Renal cortex interstitium (tissue), 15 donors: ENCODE measurements at places on chromosomes 6 and 20. TPM values are rescaled to one million over a fixed set of nuclear protein-coding genes. Genes with fewer than 3 reads are reported as not detected.
A peak's percentile ranks its signal among the peaks of the same experiment; 100 is the strongest.

DNA sequence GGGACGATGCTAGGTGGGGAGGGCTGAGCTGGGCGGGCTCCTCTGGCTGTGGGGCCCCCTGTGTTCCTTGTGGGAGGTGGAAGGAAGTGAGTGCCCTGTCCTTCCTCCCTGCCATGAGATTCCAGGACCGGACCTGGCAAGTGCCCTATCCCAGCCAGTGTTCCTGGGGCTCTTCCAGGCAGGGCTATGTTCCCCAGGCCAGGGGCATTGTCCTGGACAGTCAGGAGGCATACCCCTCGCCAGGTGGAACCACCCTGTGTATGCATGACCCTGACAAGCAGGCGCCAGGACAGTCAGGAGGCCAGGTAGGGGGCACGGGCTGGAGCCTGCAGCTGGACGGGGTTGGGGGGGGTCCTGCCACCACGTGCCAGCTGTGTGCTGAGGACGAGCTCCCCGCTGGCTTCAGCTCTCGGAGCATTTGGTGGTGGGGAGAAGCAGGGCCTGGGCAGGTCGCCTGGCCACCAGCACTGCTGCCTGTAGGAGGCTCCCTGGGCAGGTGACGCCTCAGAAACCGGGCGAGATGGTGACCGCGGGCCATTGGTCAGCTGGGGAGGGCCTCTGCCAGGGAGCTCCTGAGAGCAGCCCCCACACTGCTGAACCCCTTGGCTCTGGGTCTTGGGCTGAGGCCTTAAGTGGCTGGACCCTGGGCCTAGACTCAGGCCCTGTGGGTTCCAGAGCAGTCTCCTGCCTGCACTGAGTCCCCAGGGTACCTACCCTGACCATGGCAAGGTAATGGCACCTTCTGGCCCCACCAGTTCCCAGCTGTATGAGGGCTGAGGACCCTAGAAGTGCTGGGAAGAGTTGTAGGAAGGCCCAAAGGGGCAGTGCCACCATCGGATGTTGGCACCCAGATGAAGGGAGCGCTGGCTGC lies 694 bp downstream of the SLC17A9 start:
- no peak for DNase-seq

DNA sequence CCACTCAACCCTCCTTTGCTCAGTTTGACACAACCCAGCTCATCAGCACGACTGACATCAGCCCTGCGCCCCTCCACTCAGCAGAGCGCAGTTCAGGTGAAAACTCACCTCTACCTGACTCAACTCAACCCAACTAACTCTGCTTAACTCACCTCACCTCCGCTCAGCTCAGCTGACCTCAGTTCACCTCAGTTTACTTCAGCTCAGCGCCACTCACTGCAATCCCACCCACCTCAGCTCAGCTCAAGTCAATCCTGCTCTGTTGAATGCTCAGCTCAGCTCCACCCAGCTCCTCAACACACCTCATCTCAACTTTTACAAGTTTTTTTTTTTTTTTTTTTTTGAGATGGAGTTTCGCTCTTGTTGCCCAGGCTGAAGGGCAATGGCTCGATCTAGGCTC lies 39.6 kb downstream of the CEBPB start:
- DNase-seq, result no peak

DNA sequence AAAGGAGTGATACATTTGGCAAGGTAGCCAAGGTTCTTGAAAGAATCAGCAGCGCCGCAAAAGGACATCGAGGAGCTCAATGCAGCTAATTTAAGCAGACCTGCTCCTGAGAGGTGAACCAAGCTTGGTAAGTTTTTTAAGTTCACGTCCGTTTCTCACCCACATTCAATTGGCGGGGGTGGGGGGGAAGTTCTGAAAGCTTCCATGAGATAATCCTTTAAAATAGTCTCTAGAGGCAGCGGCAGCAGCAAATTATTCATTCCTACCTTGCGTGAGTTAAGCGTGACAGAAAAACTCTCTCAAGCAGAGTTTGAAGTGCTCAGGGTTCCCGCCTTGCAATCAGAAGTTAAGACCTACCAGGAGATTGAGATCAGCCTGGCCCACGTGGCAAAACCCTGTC lies 97.3 kb upstream of the NHSL1 start:
- DNase-seq, result no peak

DNA sequence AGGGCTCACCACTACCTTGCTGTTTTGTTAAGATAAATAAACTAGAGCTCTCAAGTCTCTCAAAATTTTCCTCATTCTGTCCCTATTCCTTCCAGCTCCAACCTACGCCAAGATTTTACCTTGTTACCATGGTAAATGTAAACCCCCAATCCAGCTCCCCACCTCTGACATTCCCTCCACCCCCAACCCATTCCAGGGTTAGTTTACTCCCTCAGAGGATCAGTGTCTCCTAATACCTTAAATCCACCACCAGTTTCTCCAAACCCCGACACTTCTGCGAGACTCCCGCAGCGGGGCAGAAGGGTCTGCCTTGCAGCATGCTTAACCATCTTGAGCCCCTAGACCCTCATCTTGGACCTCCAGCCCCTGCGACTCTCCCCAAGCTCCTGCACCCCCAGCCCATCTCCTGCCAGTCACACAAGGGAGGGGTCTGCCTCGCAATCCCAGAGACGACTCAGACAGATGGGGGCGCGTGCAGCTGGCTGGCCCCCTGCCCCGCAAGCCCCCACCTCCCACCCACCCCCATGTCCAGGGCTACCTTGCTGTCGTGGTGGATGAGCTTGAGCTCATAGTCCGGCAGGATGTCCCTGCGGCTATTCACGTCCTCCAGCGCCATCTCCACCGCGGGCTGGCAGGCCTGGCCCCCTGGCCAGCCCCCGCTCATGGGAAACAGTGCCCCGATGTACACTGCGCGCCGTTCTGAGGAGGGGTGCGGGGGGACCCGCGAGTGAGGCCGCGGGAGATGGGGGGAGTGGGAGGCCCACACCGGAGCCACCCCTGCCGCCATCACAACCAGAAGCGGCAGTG lies 5.8 kb downstream of the GABBR1 start:
- no peak for DNase-seq

GRCh38 chr20:58639182-58640146 lies 11.6 kb upstream of the STX16 start:
- DNase-seq, result no peak

GRCh38 chr6:90338409-90338808 lies 41.8 kb upstream of the BACH2 start:
- no peak for DNase-seq

DNA sequence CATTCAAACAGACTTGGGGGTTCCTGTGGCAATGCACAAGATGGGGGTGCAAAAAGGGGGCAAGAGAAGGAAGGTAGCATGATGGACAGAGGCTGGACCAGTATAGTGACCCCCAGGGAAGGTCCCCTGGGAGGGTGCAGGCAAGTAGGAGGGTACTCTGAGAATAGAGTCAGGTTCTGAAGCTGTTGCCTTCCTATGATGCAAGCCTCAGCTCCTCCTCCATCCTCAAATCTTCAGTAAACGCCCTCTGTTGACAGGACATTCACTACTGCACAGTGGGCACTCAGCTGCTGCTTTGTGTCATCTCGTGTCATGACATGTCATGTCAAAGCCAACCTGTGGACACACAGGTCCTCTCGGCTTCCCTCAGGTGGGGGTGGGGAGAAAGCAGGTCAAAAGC lies 5.8 kb upstream of the SDCBP2 start:
- no peak for DNase-seq

DNA sequence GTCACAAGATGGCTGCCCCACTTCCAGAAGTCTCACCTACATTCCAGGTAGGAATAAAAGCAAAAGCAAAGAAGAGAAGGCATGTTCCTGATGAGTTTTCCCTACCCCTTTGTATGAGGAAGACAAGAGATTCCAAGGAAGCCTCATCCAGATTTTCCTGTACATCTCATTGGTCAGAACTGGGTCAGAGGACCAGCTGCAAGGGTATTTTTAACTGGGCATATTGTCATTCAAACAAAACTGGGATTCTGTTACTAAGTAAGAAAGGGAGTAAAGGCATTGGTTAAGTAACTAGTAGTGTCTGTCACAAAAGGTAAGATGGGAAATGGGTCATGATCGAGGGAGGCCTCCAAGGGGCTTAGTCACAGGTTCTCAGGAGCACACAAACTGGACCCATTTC lies 28.2 kb upstream of the RIMS4 start:
- DNase-seq, result no peak

DNA sequence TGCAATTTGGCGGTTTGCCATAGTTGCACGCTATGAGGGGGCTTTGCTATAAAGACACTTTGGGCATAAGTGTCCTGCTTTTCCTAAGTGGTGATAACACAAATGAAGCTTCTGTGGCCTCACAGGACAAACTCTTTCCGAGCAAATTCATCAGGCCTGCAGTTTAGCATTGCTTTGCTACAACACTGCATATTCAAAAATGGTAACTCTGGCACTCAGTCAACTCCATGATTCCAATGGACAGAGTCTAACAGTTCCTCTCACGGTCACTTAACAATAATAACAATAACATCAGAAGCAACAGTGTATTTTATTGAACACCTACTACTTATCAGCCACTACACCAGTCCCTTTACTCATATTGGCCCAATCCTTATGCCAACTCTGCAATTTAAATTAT lies 222.5 kb downstream of the FRK start:
- no peak for DNase-seq

DNA sequence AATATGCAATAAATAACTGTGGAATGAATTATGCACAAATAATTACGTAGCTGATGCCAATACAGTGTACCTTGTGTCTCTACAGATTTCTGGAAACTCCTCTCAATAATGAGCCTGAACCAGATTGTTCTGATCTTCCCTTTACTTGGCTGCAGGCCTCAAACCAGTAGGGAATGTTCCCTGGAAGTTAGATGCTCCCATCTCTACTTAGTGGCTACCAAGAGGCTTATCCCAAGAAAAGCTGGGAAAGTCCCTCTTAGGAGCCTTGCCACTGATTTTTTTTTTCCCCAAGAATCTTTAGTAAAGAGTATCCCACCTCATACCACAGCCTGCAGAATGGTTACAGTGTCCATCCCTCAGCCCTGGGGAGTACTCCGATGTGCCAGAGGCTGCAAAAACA lies 702.1 kb downstream of the RFPL4B start:
- DNase-seq, result no peak

- no peak for DNase-seq
Observed at GRCh38 chr20:58629215-58629580, 21.9 kb upstream of the STX16 start.

GRCh38 chr6:26173836-26174145 lies 86.6 kb downstream of the HFE start:
- no peak for DNase-seq

DNA sequence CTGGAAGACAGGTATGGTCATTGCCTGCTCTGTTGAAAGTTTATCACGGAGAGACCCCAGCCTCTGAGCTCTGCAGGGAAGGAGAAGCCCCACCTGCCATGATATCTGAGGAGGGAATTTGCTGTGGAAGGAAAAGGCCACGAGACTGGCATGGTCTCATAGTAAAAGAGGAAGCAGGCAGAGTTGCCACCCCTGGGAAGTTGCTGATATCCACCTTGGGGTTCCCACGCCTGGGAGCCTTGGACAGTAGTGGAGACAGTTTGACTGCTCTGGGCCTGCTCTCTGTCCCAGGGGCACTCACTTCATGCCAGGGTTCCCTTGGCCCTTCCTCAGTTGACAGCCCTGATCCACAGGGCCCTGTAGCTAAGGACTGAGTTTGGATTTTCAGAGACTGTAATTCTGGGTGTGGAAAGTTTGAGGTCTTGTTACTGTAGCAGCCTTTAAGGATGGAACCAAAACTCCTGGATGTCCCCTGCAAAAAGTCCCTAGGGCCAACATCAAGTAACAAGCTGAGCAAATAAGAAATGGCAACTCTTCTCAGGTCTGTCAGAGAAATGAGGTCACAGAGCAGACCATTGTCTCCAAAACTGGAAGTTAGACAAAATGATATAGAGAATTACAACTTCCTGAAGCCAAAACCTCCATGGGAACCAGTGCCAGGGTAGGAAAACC lies 6.9 kb upstream of the SIRPB1 start:
- no peak for DNase-seq

GRCh38 chr6:34343806-34344205 lies 48.7 kb downstream of the NUDT3 start:
- DNase-seq, result no peak

DNA sequence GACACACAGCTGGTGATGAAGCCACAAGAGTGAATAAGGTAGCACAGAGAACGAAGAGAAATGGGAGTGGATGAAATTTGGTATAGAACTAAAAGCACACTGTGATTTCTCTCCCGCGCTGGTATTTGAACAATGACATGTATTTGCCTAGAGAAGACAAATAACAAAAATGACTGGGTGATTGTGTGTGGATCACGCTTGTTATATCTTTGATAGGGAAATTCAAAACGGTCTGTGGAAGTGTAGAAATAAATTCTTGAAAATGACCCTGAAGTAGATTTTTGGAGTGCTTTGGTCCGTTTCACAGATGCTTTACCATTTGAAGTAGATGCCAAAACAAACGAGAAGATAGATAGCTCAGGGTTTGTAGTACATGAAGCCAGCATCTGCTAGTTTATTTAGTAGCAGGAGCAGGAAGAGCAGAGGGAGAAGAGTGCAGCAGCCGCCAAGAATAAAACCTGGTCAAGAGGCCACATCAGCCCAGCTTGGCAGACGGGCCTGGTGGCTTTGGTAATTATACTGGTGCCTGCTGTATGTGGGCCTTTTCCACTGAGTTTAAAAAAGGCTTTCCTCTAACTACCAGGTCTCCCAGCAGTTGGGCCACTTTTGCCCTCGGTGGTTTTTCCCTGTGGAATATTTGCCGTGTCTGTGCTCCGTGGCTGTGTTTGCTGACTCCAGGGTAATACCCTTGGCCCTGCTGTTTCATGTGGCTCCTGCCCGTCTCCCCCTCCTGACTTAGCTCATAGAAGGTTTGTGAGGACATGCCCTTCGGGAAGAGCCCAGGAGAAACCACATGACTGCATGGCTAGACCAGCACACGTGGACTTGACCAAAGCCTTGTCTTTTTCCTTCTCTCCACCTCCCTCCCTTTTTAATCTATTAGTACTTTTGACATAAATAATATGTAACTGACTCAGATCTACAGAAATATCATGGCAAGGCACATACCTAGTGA lies 294.0 kb downstream of the SOX4 start:
- peak; percentile 56 for DNase-seq

DNA sequence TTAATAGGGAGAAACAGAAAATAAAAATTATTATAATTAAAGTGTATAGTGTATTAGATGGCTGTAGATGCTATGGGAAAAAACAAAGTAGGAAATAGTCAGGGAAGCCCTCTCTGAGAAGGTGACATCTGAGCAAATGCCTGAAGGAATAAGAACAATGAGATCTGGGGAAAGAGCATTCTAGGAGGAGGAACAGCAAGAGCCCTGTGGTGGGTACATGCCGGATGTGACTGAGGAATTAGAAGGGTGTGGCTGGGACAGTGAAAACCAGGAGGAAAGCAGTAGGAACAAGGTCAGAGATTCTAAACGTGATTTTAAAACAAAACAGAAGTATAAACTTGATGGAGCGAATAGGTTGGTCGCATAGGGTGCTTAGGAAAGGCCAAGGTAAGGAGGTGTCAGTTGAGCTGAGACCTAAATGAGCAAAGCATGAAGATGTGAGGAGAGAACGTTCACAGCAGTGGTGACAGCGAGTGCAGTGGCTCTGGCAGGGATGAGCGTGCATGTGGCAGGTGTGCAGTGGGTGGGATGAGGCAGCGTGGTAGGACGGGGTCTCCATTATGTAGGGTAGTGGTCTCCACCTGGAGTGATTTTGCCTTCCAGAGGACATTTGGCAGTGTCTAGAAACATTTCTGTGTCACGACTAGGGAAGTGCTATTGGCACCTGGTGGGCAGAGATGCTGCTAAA lies 97.1 kb upstream of the MRPS10 start:
- no peak for DNase-seq

- DNase-seq, result no peak
Observed at GRCh38 chr6:107683183-107683582, 140.9 kb downstream of the SCML4 start.

- DNase-seq, result no peak
Observed at GRCh38 chr6:41527721-41528408, 18.3 kb upstream of the FOXP4 start.

MATN4 gene
- 0.17 TPM for polyA plus RNA-seq

PRR3 gene
- 30.2 TPM for polyA plus RNA-seq

SPINT3 gene
- polyA plus RNA-seq, result not detected

ENPP3 gene
- 11.6 TPM for polyA plus RNA-seq
